Endothelial cell (in vitro differentiated cells): ENCODE measurements at places on chromosomes 6 and 20.

GRCh38 chr20:20477444-20478041, 109.6 kb downstream of the INSM1 start:
- DNase-seq: no peak

DNA sequence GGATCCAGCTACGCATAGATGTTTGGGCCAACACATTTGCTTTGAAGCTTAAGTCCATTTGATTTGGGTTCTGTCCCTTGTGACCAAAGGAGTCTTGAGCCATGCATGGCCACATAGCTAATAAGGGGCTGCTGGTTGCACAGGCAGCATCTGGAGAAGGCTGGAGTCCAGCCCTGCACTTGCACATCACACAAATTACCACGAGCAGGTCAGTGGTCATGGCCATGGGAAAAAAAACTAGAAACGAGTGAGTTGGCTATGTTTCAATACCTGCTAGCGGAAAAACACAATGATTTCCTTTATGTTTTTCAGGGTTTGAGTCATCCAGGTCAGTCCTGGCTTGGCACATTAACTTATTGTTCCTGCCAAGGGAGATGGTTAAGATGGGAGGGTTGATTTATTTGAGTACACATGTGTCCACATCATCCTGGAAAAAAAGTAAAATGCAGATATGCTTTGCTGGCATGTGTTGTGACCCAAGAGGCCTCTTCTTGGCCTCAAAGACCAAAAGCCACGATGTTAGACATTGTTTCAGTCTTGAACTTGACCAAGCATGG, 5.6 kb upstream of the STX16 start:
- DNase-seq: no peak

DNA sequence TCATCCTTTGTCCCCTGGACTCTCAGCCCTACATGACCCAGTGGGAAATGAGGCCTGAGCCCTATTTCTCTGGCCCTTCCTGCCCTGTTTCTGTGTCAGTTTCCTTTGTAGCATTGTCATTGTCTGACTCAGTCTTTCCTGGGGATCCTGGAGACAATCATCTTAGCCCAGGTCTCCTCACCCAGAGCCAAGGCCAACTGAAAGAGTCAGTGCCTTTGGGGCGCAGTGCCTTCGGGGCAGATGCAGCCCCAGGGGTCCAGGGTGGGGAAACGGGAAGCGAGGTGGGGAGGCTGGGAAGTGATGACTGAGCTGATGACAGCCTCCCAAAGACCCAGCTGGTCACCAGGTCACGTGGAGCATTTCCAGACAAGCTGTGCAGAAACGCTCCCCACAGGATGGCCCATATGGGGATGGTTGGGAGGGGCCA, 93.3 kb upstream of the SULF2 start:
- no peak for DNase-seq

GRCh38 chr6:48747471-48747870, 636.5 kb upstream of the PTCHD4 start:
- no peak for DNase-seq

DNA sequence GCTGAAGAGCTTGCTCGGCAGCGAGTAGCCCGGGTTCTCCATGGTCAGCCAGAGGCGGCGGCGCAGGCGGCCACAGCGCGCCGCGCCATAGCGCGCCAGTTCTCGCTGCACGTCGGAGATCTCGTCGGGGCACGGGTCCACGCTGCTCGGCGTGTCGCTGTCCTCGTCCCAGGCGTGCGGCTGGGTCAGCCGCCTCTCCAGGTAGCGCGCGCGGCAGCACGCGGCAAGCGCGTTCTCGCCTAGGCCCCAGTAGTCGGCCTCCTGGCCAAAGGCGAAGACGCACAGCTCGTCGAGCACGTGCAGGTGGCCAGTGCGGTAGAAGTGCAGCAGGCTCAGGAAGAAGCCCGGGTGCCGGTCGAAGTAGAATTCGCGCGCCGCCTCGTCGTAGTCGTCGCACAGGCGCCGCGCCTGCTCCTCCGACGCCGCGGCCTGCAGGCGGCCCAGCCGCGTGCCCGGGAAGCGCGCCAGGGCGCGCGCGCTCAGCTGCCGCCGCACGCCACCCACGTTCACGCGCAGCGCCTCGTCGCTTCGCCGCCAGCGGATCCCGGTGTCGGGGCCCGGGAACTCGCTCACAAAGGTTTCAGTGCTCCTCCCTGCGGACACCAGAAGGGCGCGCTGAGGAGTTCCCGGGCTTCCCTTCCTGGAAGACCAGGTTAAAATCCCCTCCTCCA, 2.7 kb downstream of the KCNS1 start:
- peak; percentile 65 for DNase-seq

DNA sequence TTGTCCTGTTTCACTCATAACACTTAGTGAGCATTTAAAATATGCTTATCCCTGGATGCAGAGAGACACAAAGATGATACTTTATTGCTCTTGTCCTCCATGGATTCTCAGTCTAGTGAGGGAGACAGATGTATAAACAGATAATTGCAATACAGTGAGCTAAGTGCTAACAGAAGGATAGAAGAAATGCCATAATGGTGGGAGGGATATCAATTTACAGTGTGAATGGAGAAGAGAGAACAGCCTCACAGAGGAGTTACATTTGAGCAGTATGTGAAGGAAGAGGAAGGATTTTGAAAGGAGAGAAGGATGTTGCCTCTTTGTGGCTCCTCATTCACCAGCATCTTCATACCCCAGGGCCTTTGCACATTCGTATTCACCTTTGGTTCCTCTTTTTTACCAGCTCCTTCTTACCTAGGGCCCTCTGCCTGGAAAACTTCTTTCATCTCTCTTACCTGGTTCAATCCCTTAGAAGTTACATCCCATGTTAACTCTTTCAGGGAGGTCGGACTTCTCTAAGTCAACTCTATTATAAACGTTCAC, 341.7 kb downstream of the PRL start:
- no peak for DNase-seq

- DNase-seq: peak; percentile 26
Measured at GRCh38 chr20:11686820-11687543, 230.7 kb upstream of the BTBD3 start.

- DNase-seq: no peak
Measured at GRCh38 chr20:25087186-25087929, 5.4 kb upstream of the VSX1 start.

DNA sequence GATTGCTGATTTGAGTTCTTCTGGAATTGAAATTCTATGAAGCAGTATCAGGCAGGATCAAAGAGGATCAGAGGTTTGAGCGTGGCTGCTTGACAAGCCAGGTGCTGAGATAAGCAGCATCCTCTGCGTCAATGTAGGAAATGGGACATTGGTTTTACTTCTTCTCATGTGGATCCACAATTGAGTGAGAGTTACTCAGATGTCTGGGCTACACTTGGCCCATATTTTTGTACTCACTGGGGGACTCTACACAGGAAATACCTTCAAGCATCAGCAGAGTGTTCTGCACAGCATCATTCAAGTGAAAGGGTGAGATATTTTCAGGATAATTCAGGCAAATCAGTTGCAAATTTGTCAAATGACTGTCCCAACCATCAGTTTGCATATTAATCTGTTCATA, 613.9 kb upstream of the ARID1B start:
- no peak for DNase-seq

- DNase-seq: no peak
Measured at GRCh38 chr20:12957968-12958367, 50.8 kb upstream of the SPTLC3 start.

- no peak for DNase-seq
Measured at GRCh38 chr20:63439866-63440265, 32.6 kb downstream of the KCNQ2 start.
